ENCODE measurements at places on chromosomes 1 and 21.
A peak's percentile ranks its signal among the peaks of the same experiment; 100 is the strongest.

GRCh38 chr1:184510110-184510509 is 123.3 kb downstream of the C1orf21 start:
- no peak for DNase-seq

DNA sequence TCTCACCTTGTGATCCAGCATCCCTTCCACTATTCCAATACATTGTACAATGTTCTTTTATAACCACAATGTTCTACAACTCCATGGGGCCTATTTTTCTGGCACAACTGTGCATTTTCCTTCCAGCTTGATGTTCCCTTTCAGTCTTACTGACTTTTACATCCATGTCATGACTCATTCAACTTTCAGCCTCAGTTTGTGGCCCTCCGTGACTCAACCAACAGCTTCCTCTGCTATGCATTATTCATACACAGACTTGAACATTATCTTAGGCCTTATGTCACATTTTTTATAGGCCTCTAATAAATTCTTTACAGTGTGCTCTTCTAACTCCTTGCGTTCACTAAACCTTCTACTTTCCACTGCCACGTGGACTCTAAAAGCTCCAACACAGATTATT is 119.4 kb upstream of the PRMT6 start:
- peak; percentile 77 for DNase-seq

GRCh38 chr1:170122366-170122765 is 23.4 kb upstream of the NTMT2 start:
- DNase-seq: no peak

- DNase-seq: no peak
These were observed 105.1 kb downstream of the BEND5 start for GRCh38 chr1:48671578-48671977.

GRCh38 chr1:14345946-14346550 is 252.4 kb upstream of the KAZN start:
- no peak for DNase-seq

DNA sequence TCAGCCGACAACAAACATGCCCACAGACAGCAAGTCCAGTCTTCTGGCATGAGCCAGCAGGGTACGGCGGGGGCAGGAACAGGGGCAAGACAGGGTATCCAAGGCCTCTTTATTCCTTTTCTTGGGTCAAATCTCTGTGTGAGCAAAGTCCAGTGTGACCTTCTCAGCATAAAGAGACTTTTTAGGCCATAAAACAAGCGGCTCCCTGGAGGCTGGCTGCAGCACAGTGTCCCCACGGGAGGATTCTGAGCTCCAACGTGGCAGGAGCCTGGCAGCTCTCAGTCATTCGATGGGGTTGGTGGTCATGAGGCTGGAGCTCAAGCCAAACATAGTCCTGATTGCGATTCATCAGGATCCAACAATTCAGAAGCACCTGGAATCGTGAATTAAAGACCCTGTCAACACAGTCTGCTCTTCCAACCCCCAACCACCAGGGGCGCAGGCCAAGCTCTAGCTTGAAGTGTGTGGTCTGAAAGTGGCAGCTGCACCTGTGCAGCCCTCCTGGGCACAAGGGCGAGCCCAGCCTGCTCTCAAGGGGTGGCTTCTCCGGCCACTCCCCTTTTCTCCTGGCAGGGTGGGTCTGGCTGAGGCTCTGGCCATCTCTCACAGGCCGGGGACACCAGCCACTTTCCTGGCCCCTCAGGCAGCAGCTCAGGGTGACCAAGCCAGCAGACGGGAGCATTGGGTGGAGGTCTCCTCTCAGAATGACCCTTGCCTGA is 62.1 kb downstream of the SLC66A1 start:
- no peak for DNase-seq

DNA sequence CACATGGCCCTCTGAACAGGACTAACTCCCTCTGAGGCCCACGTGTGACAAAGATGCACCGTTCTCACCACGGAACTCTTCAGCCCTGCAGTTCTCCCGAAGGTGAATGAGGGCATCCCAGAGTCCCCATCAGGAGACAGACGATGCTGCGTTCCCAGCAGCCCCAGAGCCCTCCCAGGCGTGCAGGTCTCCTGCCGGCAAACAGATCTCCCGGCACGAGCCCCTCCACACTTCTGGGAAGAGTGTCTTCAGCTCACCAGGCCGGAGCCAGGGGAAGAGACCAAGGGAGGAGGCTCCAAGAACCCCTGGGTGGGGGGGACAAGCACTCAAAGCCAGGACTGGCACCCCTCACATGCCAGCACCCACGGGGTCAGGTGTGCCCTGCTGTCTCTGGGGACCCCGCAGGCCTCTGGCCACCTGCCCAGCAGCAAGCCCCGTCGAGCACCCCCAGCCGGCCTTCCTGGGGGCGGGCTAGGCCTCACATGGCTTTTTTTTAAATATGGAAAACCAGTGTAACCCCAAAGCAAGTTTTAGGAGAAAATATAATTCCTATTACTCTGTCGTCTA is 45.1 kb upstream of the TRAPPC10 start:
- no peak for DNase-seq

GRCh38 chr1:230222678-230223077 is 155.6 kb downstream of the GALNT2 start:
- DNase-seq: no peak

All from fibroblast of the conjunctiva (primary cell).